ENCODE measurements at places on chromosomes 7 and 10.

GRCh38 chr10:81116990-81117389 lies 579.3 kb downstream of the SH2D4B start:
- no peak for DNase-seq

DNA sequence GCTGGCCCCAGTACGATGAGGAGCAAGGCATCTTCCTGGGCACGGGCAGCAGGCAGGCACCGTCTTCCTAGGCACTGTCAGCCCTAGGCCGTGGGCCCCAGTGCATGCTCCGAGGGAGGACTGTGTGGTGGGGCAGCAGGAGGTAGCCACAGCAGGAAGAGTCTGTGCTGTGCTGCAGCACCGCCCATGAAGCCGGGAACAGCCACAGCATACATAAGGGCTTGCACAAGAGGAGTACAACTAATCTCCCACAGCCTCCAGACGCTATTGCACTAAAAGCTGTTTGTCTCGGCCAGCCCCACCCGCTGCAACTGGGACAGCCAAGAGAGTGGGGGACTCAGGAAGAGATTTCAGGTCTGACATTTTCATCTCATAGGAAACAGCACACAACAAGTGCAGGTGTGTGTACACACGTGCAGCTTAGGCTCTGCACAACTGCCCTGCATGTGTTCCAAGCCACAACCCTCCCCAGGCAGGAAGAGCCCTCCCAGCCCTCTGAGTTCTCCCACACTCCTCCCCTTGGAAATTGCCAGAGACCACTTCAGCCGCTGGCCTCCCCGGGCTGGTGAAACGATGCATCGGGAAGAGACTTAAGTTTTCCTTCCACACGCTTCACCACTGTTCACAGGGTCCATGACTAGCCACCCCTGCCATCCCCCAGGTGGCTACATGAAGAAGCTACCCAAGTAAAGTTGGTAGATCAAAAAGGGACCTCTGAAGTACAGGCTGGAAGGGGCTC lies 88.1 kb upstream of the DDC start:
- peak; percentile 41 for DNase-seq

DNA sequence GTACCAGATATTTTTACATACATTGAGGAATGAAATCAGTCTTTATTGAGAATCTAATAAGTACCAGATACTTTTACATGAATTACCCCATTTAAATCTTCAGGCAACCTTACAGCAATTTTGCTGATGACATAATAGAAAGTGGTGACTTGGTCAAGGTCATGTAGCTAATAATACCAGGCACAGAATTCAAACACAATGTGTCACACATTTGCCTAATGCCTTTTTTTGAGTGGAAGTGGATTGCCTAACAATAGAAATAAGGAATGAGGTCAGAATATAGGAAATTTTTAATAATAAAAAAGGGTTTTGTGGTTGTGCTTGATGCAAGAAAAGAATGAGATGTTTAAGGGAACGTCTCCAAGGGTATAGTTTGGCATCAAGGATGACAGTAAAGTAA lies 466.6 kb upstream of the IGFBP3 start:
- no peak for DNase-seq

DNA sequence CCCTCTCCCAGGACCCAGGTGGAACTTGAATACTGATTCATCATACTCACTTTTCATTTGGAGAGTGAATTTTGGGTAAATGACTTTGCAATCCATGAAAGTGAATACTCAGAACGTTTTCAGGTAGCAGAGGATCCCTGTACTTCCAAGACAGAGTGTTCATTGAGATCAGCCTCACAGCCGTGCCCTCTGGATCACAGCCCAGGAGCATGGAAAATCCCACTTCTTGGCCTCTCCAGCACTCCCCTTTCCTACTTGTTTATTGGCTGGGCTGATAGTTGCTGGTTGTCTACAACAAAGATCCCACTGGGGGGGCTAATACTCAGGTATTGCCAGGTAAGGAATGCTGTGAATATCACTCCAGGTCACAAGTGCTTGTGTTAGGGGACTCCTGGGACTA lies 5.9 kb downstream of the GCK start:
- DNase-seq = no peak

GRCh38 chr7:15584575-15584974 lies 22.8 kb upstream of the AGMO start:
- no peak for DNase-seq

DNA sequence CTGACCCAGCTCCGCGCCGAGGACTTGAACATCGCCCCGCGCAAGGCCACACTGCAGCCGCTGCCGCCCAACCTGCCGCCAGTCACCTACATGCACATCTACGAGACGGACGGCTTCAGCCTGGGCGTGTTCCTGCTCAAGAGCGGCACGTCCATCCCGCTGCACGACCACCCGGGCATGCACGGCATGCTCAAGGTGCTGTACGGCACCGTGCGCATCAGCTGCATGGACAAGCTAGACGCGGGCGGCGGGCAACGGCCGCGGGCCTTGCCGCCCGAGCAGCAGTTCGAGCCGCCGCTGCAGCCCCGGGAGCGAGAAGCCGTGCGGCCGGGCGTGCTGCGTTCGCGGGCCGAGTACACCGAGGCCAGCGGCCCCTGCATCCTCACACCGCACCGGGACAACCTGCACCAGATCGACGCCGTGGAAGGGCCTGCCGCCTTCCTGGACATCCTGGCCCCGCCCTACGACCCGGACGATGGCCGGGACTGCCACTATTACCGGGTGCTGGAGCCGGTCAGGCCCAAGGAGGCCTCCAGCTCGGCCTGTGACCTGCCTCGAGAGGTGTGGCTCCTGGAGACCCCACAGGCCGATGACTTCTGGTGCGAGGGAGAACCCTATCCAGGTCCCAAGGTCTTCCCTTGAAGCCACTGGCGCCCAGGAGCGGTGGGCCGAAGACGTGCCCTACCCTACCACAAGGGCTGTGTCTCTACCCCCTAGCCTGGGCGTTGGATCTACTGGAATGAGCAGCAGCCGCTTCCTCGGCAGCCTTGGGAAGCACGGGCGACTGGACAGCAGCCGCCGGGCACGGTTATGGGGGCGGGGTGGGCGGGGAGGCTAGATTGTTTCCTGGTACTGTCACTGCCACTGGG lies 945 bp downstream of the ADO start:
- no peak for DNase-seq

- DNase-seq = no peak
Measured at GRCh38 chr10:68501691-68502090, 25.6 kb downstream of the SLC25A16 start.

GRCh38 chr7:43572516-43573049 lies 10.3 kb upstream of the STK17A start:
- DNase-seq = no peak

DNA sequence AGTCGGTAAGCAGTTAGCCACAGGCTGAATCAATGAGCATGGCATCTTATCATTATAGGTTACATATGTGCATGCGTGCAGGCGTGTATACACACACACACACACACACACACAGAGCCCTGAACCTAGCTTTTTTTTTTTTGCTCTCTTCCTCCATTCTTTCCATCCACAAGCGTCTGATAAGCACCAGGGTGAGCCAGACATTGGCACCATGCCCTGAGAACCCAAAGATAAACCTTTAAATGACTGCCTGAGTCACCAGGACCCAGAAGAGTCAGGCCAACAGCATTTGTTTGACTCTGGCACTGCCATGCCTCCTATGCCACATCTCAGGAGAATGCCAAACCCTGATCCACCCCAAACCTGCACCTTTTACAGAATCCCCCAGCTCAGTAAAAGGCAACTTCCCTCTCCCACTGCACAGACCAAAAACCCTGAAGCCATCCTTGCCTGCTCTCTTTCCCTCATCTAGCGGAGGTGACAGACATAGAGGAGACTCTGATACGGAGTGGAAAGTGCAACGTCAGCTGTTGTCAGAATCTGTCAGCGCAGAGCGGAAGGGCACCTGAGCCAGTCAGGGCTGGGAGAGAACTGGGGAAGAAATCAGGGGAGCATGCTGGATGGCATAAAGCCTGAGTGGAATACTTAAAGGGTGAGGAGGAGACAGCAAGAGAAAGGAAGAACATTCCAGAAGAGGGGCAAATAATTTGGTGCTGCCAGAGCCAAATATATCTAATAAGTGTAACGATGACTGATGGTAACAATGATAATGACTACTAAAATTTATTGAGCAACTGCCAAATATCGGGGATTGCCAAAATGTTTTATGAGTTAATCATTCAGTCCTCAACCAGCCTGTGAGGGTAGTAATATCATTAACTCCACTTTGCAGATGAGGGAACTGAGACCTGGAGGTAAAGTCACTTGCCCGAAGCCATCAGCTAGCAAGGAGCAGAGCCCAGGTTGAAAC lies 3.2 kb downstream of the PARP12 start:
- DNase-seq = peak; percentile 92
